Fibroblast of gingiva (primary cell): ENCODE measurements at places on chromosomes 4 and X.
A peak's percentile ranks its signal among the peaks of the same experiment; 100 is the strongest.

DNA sequence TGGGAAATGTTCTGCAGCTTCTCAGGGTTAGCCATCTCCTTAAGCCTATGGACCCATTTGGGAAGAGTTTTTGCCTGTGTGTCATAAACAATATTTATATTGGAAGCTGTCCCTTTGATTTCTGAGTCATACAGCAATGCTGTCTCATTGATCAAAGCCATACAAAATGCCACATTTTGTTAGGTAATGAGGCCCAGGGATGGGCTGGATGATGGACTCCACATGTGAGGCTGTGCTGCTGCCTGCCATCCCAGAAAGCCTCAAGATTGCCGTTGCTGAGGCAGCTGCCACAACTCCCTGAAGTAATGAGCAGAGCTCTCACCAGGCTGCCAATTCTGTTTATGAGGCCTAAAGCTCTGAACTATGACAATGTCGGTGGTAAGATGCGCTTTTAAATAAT lies 12.2 kb upstream of the GJB1 start:
- peak; percentile 68 for DNase-seq

DNA sequence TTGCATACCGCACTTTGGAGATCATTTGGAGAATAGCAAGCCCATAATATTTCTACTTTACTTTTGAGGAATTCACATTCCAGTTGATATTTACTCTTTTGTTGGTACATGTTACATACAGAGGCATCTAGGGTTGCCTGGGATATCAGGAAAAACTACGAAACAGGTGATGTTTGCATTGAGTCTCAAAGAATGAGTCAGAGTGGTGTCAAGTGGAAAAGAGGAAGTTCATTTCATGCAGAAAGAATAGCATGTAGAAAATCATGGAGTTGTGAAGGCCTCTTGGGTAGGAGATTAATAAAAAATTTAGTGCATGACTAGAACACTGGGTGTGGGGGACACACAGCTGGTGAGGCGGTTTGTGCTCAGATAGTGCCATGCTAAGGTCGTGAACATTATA lies 33.5 kb upstream of the ELOVL6 start:
- DNase-seq, result no peak

GRCh38 chr4:130214268-130214667 lies 1118.3 kb downstream of the C4orf33 start:
- no peak for DNase-seq

- DNase-seq, result no peak
Measured at GRCh38 chrX:113802837-113803236, 781.0 kb upstream of the HTR2C start.

DNA sequence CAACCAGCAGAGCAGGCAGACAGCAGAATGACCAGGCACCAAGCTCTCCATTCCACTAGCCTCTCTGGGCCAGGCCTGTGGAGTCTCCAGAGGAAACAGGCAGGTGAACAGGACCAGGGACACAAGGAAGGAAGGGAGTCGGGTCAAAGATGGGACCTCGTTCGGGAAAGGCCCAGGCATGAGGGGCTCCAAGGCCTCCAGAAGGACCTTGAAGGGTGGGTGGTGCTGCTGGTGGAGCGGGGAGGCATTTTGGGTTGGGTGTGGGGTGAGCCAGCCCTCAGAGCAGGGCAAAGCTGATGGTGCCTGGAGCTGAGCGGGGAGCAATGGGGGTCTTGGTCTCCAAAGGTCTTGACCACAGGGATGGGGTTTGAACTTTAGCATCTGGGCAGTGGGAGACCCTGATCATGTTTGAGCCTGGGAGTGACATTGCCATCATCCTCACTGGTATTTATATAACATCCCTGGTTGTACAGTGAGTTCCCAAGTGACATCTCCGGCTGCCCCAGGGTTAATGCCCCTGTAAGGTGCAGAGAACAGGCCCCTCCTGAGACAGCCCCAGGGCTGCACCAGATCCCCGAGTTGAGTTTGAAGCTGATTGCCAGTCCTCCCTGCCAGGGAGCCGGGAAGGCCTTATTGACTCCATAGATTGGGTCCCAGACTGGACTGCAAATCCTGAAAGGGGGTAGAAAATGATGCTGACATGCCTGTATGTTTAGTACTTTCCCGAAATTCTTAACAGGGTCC lies 52.7 kb downstream of the PSAPL1 start:
- no peak for DNase-seq

DNA sequence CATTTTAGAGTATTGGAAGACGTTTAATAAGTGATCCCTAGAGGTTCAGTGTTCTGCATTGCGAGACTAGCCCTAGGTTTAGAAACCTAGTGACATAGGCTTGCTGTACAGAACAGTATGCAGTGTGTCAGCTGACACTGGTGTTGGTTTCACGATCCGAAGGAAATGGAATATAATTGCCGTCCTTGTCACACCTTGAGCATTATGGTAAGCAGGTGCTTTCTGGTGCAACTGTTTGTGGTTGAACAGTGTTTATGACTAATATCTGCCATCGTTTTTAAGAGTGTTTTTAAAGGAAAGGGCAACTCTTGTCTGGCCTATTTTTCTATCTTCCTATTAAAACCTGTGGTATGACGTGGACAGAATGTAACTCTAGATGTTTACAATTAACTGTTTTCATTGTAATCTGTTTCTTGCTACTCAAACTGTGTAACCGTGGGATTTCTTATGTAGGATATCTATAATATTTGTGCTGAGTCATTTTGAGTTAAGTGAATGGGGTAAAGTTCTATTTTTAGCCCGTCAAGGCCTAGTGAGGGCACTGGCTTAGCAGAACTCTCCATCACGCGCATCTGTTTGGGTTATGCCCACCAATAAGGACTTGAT lies 53.8 kb upstream of the TBC1D14 start:
- DNase-seq, result peak; percentile 85

GRCh38 chr4:76535603-76536372 lies 100.8 kb downstream of the SHROOM3 start:
- DNase-seq, result no peak

DNA sequence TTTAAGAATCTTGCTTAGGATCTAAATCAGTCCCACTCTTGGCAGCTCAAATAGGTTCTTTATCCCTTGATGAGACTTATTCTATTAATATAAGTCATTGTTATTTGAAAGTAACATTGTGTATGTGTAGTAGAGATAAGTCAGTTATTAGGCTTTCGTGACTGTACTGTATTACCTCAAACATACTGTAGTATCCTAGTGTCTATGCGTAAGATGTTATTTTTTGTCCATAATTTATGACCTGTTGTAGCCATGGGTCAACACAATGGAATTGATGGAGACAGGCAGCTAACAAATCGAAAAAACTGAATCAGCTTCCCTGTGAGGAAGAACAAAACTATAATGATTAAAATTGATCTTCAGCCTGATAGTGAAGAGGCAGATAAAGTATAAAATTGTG lies 41.8 kb downstream of the CLCN3 start:
- DNase-seq, result no peak

- DNase-seq, result no peak
Measured at GRCh38 chr4:12636191-12636590, 847.9 kb downstream of the RAB28 start.

DNA sequence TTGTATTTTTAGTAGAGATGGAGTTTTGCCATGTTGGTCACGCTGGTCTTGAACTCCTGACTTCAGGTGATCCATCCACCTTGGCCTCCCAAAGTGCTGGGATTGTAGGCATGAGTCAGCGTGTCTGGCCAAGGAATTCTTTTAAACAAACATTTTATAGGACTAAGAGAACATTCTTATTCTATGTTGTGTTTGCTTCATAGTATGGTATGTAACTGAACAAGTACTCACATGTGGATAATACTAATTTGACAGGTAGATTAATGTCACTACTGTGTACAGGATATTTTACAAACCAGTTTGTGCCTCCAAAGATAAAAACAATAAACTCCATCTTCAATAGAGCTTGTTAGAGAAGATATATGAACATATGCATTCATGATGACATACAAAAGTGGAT lies 1353.4 kb downstream of the PCDH7 start:
- no peak for DNase-seq

- DNase-seq, result no peak
Measured at GRCh38 chrX:112818114-112819007, 22.3 kb downstream of the AMOT start.

DNA sequence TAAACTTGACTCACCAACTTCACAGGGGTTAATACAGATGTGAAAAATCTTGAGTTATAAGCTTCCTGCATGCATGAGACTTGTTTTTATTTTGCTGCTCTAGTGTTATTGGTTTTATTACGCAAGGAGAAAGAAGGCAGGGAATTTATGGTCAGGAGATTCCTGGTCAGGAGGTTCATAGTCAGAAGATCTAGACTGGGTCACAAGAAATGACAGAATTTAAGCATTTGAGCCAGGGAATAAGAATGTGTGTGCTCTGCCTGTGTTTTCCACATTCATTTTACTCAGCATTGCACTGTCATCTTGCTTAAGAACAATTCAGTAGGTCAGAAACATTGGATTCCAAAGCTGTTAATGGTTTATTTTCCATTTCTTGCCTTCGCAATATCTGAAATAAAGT lies 2522.1 kb downstream of the ARAP2 start:
- DNase-seq, result peak; percentile 74

DNA sequence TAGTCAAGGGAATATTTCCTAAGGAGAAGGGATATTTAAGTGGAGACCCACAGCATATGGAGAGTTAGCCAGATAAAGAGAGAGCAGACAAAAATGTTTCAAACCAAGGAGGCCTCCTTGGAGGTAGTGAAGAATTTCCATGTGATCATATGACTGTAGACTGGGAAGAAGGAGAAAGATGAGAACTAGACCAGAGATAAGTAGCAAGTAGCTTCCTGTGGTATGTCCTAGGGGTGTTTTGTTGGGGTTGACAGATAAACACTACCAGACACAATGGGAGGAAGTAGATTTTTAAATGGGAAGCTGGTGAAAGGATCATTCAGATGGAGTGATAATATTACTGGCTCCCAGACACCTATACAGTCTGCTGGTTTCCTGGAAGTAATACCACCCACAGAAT lies 13.6 kb downstream of the SYAP1 start:
- DNase-seq, result no peak

- DNase-seq, result peak; percentile 27
Measured at GRCh38 chr4:183411291-183411861, 33.1 kb upstream of the CDKN2AIP start.
